Stimulated activated naive CD8-positive, alpha-beta T cell treated with anti-CD3 and anti-CD28 coated beads, Interleukin-15, amount 100 ng/mL, for 72 hours (primary cell): ENCODE measurements at places on chromosomes 5 and 9.

GRCh38 chr5:174601946-174602345 lies 122.4 kb upstream of the MSX2 start:
- no peak for DNase-seq

DNA sequence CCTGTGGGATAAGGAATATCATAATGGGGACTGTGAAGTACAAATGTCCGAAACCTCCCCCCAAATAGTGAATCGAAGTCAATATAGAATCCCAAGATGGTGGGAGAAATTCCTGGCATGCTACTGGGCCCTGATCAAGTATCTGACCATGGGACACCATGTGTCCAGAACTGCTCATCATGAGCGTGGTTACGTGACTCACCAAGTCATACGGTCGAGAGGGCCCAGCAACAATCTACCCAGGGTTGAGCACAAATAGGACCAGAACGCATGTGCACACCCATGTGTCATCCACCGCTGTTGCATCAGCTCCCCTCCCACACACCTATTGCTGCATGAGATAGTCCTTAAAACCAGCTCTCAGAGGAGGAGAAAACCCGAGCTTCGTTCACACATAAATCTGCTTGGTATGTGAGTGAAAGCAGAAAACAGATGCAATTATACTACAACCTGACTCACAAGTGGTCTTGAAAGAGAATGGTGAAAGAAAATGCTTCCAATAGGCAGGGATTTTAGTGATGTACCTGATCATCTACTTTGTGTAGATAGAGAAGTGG lies 353.2 kb downstream of the CWC27 start:
- no peak for DNase-seq

GRCh38 chr9:134986957-134987356 lies 69.2 kb upstream of the FCN1 start:
- DNase-seq = no peak

GRCh38 chr5:73911761-73912393 lies 285.9 kb downstream of the ARHGEF28 start:
- no peak for DNase-seq

GRCh38 chr5:83632874-83633273 lies 87.8 kb downstream of the HAPLN1 start:
- DNase-seq = no peak

DNA sequence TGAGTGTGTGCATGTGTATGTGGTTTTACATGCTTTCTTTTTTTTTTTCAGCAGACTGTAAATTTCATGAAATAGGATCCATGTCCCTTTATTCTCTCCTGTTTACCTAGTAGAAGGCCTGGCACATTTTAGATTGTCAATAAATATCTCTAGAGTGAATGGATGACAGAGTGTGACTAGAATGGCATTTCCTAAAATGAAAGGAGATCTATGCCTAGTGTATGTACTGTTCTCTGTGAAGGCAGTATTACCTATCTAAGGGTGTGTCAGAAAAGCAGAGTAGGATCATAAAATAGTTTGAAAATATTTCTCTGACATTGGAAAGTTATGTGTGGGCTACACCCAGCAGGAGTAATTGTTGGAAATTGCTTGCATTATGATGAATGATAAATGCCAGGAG lies 1876.0 kb upstream of the C9orf72 start:
- no peak for DNase-seq

DNA sequence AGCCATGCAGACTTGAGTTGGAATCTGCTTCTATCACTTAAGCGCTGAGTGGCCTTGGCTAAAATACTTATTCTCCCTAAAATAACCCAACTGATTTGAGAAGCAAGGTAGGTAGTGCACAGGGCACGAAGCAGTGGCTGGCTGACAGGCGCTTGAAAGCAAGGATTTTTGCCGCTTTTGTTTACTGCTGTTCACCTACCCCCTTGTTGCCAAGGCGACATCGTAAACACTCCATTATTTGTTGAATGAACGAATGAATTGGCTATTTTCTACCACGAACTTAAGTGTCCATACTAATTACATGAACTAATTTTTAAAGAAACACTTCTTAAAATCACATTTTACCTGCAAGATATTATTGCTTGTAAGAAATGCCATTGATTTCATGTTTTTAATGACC lies 98.0 kb downstream of the ANKH start:
- DNase-seq = no peak
